Spinal cord (tissue), 10 donors: ENCODE measurements at places on chromosomes 16 and 17. TPM values are rescaled to one million over a fixed set of nuclear protein-coding genes. Genes with fewer than 3 reads are reported as not detected.

Gene MFAP4
- polyA plus RNA-seq: 27.0 TPM

Gene CAPN15
- polyA plus RNA-seq: 36.4 TPM

Gene TAC4
- polyA plus RNA-seq: 0.35 TPM

Gene KRT40
- 0.27 TPM for polyA plus RNA-seq

Gene IRF8
- 15.0 TPM for polyA plus RNA-seq
